ENCODE measurements at places on chromosomes 4 and X.

DNA sequence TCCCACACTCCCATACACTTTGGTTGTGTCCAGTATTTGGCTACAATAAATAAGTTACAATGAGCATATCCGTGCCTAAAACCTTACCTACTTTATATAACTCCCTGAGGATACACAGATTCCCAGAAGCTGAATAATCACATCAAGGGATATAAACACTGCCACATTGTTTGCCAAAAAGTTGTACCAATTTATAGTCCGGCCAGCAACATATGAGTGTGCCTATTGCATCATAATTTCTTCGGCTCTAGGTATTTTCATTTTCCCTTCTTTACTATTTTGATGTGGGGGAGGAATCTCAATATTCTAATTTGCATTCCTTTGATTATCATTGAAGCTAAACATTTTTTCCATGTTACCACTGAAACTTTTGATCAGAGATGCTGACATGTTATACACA, 146.4 kb downstream of the PCDH19 start:
- DNase-seq, result no peak

DNA sequence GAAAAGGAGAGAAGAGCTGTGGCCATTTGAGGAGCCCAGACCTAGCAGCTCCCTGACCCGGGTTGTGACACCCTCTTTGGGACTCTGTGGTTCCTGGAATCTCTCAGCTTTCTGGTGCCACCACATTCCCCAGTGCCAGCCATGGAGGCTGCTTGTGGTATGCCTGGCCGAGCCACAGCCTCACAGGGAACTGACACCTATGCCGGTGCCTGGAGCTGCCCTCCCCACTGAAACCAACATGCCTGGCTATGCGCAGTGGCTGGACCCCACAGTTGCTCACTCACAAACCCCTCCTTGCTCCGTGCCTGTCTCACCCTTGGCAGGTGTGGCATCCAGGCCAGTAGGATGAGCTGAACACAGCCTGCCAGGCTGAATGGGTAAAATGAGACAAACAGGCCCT, 749.4 kb downstream of the ARAP2 start:
- DNase-seq, result no peak

- DNase-seq, result no peak
These were observed 21.3 kb upstream of the USP46 start for GRCh38 chr4:52680381-52680780.

GRCh38 chr4:27239641-27240040, 379.0 kb downstream of the STIM2 start:
- no peak for DNase-seq

DNA sequence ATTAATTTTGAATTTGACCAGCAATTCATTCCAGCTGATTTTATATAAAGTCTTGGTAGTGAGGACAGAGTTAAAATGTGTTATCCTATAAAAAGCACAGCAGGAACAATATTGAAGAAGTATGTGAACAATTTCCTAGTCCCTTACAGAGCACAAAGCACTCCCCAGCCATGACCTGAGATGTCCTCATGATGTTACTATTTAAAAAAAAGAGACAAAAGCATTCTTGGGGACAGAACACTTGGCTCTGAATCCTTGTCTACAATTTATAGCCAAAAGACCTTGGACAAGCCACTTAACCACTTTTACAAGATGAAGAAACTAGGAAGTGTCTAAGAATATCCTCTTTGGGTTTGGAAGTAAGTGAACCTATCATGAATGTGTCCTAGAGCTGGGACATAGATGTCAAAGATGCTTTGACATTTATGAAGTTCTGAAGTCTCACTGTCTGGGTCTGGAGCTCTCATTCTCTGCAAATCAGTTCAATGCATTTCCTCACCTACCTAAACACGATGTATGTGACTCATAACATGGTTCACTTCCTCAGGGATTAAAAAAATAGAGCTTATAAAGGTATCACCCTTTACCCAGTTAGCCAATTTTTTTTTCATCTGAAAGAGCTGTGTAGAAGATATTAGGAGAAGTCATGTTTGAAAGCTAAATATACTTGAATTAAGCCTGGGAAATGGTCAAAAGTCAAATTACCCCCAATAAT, 61.4 kb downstream of the IGFBP7 start:
- no peak for DNase-seq

DNA sequence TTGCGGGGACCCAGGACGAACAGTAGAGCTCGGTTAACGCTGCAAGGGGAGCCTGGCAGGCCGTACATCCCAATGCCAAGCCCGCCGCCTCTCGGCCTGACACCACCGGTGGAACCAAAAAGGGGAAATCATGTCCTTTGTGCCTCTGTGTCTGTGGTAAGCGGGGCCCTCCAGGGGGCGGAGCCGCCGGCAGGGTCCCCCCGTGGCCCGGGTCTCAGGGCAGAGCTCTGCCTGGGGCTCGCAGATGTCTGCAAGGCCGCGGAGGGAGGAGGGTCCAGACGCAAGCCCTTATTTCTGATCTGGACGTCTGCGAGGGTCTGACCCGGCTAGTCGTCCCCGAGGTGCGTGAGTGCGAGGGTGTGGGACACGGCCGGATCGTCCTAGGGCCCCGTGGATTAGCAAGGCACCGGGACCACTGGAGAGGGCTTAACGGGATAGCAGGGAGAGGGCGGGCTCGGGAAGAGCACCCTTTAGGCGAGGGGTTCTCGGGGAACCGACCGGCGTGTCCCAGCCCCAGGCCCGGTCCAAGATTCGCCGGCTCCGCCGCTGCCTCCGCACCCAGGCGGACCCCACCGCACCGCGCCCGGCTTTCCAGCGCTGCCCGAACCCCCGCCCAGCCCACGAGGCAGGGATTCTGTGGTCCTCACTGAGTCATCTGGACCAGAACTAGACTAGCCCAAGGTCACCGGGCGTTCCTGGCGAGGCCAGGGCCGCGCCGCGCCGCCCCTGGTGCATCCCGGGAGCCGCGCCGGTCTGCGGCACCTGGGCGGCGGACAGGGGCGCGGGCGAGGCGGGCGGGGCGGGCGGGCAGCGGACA, 863 bp upstream of the FAM193A start:
- peak; percentile 59 for DNase-seq

- DNase-seq, result no peak
These were observed 2.8 kb downstream of the ANKRD37 start for GRCh38 chr4:185399466-185399865.

DNA sequence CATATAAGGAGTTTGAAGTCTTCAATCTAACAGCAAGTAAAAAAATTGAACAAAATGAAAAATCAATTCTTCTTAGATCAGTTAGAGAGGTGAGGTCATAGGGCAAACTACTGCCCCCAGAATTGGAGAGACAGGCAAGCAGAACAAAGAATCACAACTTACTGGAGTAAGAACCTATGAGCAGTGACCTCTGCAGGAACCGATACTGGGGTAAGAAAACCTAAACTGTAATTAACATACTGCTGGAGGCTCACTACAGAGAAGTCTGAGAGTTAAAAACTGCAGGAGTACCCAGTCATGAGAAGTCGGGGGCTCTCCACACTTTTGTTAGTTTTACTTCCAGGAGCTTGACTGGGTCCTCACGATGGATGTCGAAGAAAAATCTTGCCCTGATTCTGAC, 16.0 kb downstream of the CLDN22 start:
- DNase-seq, result no peak

GRCh38 chrX:25531096-25531495, 515.3 kb upstream of the ARX start:
- no peak for DNase-seq

DNA sequence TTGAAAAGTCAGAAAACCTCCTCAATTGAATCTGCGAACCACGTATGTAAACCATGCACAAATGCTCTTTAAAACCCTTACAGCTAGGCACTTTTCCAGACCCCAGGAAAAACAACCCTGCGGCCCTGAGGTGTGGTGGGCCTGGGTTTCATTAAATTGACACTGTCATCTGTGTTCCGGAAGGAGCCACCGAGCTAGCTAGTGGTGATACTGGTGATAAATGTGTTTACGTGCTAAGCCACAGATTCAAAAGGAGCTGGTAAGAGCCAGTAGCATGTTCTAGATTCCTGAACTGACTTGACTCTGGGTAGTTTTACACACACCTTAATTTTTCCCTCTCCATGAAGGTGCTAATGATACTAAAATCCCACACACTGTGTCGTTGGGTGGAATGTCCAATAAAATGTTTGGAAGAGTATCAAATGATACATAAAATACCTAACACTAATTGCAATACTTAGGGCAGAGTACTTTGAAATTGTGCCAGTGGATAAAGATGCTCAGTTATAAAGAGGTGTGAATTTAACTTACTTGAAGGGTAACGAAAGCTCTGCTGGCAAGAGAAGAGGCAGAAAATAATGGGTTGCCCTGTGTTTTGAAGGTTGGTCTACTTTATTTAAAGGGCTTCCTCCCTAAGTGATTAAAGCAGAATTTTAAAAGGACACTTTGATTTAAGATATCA, 8.5 kb downstream of the SMS start:
- DNase-seq, result no peak

GRCh38 chr4:151690876-151691275, 69.9 kb downstream of the GATB start:
- DNase-seq, result no peak

DNA sequence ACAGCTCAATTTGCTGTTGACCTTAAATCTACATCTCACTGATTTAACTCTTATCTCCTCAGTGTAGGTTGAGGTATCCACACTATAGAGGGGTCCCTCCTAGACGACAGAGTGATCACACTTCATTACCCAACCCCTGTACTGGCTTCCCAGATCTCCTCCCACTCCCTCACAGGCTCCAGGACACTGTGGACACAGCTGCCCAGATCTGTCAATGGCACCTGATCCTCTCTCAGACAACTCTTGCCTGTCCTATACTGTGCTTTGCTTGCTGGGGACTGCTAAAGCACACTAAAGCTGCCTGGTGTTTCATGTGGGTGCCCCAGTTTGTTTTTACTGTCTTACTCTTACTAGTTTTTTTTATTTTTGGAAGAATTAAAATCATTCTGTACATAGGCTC, 27.9 kb downstream of the RAB40AL start:
- DNase-seq, result no peak

GRCh38 chrX:103889216-103889615, 57.2 kb upstream of the RAB9B start:
- no peak for DNase-seq

DNA sequence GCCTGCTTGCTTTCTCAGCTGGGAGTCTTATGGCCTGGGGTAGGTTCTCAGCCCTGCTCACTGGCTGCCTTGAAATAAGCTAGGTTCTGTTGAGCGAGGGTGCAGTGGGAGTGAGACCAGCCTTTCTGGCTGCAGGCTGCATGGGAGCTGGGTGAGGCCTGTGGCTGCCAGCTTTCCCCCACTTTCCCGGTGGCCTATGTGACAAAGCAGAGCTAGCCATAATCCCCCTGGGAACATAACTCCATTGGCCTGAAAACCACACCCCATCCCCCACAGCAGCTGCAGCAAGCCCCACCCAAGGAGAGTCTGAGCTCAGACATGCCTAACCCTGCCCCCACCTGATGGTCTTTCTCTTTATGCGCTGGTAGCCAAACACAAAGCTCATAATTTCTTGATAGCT, 118.9 kb downstream of the KLHL4 start:
- DNase-seq, result no peak

DNA sequence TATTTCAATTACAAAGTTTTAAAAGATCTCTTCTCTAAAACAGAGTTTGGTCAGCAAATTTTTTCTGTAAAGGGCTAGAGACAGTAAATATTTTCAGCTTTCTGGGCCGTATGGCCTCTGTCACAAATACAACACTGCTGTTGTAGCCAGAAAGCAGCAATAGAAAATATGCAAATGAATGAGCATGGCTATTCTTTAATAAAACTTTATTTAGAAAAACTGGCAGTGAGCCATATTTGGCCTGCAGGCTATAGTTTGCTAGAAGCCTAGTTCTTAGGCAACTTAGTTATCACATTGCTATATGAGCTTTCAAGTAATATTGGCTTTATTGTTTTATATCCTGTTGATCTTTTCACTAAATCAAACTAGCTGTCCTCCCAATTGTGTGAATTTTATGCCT, 26.5 kb upstream of the XK start:
- DNase-seq, result no peak

- no peak for DNase-seq
These were observed 87.3 kb downstream of the LCORL start for GRCh38 chr4:17934286-17934685.

- no peak for DNase-seq
These were observed 79.8 kb downstream of the SPANXN3 start for GRCh38 chrX:143437439-143437838.

DNA sequence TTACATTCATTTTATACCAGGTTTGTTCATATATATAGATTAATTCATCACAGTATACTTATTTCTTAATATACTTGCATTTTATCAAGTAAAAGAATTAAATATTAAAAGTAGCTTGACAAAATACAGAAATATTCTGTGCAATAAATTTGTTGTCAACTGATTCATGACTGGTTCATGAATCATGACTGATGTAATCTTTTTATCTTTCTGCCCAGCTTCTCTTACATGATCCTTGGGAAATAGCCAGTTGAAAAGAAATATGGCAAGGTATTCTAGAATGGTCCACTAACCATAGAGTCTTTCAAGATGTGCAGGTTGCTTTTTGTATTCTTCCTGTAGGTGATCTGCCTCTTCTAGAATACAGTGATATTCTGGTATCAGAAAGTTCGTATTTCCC, 4.2 kb upstream of the CCNA2 start:
- no peak for DNase-seq

DNA sequence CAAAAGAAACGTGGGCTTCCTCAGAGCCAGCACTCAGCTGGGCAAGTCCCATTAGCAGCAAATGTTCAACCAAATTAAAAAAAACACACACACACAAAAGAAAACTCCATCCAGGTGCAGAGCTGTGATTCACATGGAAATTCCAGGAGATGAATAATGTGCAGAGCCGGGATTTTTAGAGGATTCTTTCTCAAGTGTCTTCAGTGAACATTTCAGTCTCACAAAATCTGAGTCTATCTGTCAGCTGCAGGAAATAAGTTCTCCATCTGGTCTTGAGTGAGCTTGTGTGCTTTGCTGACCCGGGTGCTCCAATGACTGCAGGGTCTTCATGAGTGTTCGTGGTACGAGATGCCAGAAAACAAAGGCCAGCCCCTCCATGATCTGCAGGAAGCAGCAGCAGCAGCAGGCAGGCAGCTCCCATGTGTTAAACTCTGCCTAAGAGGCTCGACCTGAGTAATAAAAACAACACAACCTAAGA, 44.3 kb downstream of the RASGEF1B start:
- DNase-seq, result no peak

GRCh38 chr4:84870398-84871163, 95.9 kb downstream of the WDFY3 start:
- DNase-seq, result no peak

- no peak for DNase-seq
These were observed 1.7 kb downstream of the ZMYM3 start for GRCh38 chrX:71252221-71252620.

DNA sequence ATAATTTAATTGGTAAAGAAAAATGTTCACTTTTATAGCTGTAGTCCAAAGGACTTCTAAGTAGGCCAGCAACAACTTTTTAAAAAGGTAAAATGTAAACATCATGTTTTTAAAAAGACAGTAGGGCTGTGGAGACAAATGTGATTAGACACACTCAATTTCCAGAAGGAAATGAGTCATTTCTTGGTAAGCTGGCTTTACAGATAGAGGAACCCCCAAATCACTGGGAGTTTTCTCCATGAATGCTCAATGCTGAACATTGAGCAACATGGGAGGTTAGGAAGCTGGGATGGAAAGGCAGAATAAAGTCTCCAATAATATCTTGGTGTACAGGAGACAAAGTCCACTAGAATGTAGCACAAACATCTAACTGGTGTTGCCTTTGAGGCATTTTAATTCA, 121.3 kb downstream of the NWD2 start:
- DNase-seq, result no peak

Measured in CD4-positive, alpha-beta T cell treated with Interferon alpha-2 for 1 hour (primary cell).